ENCODE measurements at places on chromosomes 12 and 14. TPM values are rescaled to one million over a fixed set of nuclear protein-coding genes. Genes with fewer than 3 reads are reported as not detected.

The OTX2 gene
- total RNA-seq, result 193 TPM

The IFNG-AS1 gene
- total RNA-seq, result not detected

The HOXC12 gene
- total RNA-seq, result not detected

The E2F7 gene
- 24.5 TPM for total RNA-seq

The KCNC2 gene
- total RNA-seq, result not detected

The SMIM41 gene
- total RNA-seq, result not detected

The POLE2 gene
- total RNA-seq, result 25.7 TPM

The GDF3 gene
- total RNA-seq, result 9.1 TPM

The CARMIL3 gene
- 5.8 TPM for total RNA-seq

- no peak for DNase-seq
- H3K27ac ChIP-seq, result no peak overlapping the region
- H3K4me1 ChIP-seq, result no peaks in the 10 kb centered on the region
- peak overlapping the region; percentile 19 for H3K4me3 ChIP-seq
Measured at GRCh38 chr14:70722418-70722817, 80.7 kb downstream of the TTC9 start.

DNA sequence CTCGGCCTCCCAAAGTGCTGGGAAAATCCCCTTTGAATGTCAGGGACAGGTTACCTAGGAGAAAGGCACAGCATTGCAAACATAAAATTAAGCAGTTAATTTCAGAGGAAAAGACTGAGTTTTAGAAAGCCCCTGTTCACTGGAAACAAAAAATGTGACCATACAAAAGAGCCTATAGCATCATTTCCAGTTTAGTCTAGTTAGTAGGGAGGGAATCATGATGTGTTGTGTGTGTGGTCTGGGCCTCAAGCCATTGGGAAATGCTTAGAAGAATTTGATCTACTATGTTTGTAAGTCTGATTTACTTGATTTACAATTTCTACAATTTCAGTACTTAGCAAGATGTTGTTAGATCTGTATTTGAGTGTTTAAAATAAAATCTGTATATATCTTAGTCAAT is 47.1 kb upstream of the RERG start:
- no peaks in the 10 kb centered on the region for H3K27me3 ChIP-seq
- H3K27ac ChIP-seq, result no peak overlapping the region
- H3K4me1 ChIP-seq, result no peaks in the 10 kb centered on the region
- no peaks in the 10 kb centered on the region for H3K36me3 ChIP-seq
- no peak overlapping the region for H3K4me3 ChIP-seq

DNA sequence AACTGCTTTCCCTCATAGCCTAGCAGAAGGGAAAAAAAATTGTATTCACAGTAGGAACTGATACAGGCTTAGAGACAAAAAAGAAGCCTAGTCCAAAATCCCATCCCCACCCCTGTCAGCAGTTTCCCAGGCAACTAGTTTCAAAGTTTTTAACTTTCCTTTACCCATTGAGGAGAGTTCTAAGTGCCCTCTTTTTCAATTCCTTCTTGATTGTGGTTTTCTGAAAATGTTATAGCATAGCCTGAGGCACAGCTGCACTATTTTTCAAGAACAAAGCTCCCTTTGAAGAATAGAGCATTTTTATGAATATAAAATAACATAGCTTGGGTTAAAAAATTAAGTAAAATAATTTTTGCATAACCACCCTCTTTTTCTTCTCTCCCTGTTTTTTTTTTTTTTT is 81.6 kb downstream of the IPO8 start:
- H3K4me1 ChIP-seq, result no peaks in the 10 kb centered on the region
- no peaks in the 10 kb centered on the region for H3K27me3 ChIP-seq
- no peak overlapping the region for H3K27ac ChIP-seq
- H3K4me3 ChIP-seq, result no peak overlapping the region
- 0 out of 2 replicates have a peak, but pooled peaks cover 3% of the 10 kb centered on the region for H3K36me3 ChIP-seq
- no peak for DNase-seq

DNA sequence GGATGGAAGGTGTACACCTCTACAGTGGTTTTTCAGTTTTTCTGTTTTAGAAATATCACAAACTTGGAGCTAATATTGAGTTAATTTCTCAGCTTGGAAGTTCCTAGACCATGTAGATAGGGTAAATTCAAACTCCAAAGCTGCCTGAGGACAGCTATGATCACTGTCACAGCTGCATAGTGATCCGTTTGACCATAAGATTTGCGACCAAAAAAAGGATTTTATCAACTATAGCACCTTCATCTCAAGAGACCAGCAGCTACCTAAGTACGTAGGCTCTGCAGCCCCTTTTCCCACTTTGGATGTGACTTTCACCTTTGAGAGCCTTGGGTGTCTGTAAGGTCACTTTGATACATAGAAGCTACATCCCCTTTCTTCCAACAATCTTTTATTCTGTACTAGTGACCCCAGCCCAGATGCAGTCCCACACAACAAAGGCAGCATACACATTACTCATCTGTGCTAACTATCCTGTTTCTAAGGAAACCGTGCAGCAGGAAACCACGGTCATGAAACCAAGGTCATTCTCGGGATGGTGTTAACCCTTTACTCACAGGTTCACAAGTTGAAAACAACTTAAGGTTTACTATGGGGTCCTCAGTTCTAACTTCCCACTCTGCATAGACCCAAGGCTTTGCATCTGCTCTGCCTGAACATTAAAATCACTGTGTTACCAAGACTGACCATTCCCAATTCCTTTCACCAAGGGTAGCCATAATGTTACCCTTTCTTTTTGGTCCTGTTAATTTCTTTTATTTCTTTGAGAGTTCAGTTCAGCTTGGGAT is 75.4 kb downstream of the IFT81 start:
- no peaks in the 10 kb centered on the region for H3K27me3 ChIP-seq
- DNase-seq, result peak; percentile 49

DNA sequence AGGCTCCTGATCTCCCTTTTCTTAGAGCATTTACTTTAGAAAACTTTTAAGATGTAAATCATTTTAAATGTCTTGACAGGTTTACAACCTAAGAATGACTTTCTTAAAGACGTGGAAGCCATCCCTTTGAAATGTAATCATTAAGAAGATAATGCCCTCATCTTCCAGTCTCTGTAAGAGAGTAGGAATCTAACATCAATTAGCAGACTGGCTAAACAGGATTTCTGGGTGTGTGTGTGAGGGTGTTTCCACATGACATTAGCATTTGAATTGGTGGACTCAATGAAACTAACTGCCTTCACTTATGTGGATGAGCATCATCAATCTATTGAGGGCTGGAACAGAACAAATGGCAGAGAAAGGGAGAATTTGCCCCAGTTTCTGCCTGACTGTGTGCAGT is 329.5 kb downstream of the RPL10L start:
- peak; percentile 53 for DNase-seq
- no peak overlapping the region for H3K4me3 ChIP-seq
- H3K4me1 ChIP-seq, result peaks cover 8% of the 10 kb centered on the region
- H3K27me3 ChIP-seq, result peaks cover 4% of the 10 kb centered on the region
- H3K27ac ChIP-seq, result no peak overlapping the region

GRCh38 chr14:93744876-93745275 is 43.4 kb downstream of the PRIMA1 start:
- H3K4me3 ChIP-seq, result no peak overlapping the region
- no peak for DNase-seq
- no peak overlapping the region for H3K27ac ChIP-seq
- H3K27me3 ChIP-seq, result no peaks in the 10 kb centered on the region
- no peaks in the 10 kb centered on the region for H3K4me1 ChIP-seq

GRCh38 chr12:47249719-47250357 is 170.1 kb upstream of the AMIGO2 start:
- DNase-seq, result no peak
- no peak overlapping the region for H3K27ac ChIP-seq
- H3K27me3 ChIP-seq, result no peaks in the 10 kb centered on the region

DNA sequence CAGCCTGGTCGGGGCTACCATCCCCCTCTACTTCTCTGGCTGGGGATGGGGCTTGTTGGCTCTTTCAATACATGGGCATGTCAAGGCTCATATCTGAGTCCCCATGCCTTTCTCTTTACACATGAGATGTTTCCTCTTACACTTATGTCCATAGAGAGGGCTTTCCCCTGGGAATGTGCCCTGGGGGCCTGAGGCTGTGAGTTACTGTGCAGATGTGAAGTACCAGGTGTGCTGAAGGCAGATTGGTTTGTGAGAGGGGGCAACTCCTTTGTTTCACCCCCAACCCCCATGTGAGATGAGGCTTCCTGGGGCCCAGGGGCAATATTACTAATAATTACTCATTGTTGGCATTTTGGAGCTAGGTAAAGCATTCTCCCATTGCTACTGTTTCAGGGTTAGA is 32.8 kb downstream of the NRXN3 start:
- H3K27me3 ChIP-seq, result no peaks in the 10 kb centered on the region
- H3K4me1 ChIP-seq, result no peaks in the 10 kb centered on the region
- no peaks in the 10 kb centered on the region for H3K36me3 ChIP-seq
- no peak overlapping the region for H3K4me3 ChIP-seq
- no peak for DNase-seq

GRCh38 chr12:66902020-66902419 is 223.1 kb upstream of the GRIP1 start:
- no peaks in the 10 kb centered on the region for H3K27me3 ChIP-seq
- no peak overlapping the region for H3K4me3 ChIP-seq
- no peak for DNase-seq
- H3K27ac ChIP-seq, result no peak overlapping the region
- H3K36me3 ChIP-seq, result no peaks in the 10 kb centered on the region
- H3K4me1 ChIP-seq, result peaks cover 4% of the 10 kb centered on the region

DNA sequence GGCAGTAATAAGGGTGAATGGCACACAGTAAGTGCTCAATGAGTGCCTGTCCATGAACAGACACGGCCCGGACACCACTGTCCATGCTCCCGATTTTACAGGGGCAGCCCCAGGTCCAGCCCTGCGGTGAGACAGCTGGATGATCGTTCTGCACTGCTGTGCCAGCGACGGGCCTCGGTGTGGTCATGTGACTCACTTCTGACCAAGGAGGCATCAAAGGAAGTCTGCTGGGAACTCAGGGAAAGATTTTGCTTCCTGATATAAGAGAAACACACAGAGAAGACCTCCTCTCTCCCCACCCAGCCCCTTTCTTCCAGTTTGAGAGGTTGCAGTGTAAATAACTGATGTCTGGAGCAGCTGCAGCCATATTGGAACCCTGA is 126.6 kb downstream of the SCARB1 start:
- no peak overlapping the region for H3K4me3 ChIP-seq
- no peaks in the 10 kb centered on the region for H3K27me3 ChIP-seq
- no peak overlapping the region for H3K27ac ChIP-seq
- H3K4me1 ChIP-seq, result no peaks in the 10 kb centered on the region

DNA sequence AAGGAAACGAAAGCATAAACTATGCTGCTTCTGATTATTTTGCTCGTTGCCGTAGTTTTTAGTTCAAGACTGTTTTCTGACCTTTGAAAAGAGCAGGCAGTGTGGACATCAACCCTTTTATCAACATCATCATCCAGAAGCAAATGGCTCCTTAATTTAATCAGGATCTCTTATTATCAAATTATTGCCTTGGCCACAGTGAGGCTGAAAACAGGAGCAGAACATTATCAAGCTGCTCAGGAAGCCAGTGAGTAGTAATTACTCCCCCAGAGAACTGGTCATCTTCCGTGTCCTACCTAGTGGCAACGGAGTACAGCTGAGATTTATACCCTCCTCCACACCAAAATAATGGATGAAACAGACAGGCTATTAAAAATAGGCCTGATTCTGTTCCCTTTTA is 2.2 kb upstream of the DIABLO start:
- no peak for DNase-seq
- H3K4me3 ChIP-seq, result no peak overlapping the region
- H3K36me3 ChIP-seq, result peaks cover 21% of the 10 kb centered on the region
- H3K27ac ChIP-seq, result no peak overlapping the region

DNA sequence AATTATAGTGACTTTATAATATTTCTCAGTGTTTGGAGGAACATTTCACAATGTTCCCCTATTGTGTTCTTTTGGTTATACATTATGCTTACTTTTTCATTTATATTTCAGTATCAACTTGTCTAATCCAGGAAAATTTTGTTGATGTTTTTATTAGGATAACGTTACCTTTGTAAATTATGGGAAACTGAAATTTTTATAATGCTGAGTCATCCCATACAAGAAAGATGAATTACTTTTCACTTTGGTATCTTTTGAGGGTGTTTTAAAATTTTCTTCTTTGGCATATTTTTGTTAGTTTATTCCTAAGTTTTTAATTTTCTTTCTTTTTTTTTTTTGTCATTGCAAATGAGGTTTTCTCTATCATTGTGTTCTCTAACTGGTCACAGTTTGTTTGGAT is 542.7 kb downstream of the SLC16A7 start:
- H3K27me3 ChIP-seq, result no peaks in the 10 kb centered on the region
- no peak for DNase-seq
- no peaks in the 10 kb centered on the region for H3K36me3 ChIP-seq
- no peak overlapping the region for H3K4me3 ChIP-seq
- H3K27ac ChIP-seq, result no peak overlapping the region

GRCh38 chr12:57756406-57757341 is 1.8 kb downstream of the MARCHF9 start:
- peak; percentile 89 for DNase-seq
- H3K4me1 ChIP-seq, result 0 out of 2 replicates have a peak, but pooled peaks cover 2% of the 10 kb centered on the region
- H3K4me3 ChIP-seq, result peak overlapping the region; percentile 78

DNA sequence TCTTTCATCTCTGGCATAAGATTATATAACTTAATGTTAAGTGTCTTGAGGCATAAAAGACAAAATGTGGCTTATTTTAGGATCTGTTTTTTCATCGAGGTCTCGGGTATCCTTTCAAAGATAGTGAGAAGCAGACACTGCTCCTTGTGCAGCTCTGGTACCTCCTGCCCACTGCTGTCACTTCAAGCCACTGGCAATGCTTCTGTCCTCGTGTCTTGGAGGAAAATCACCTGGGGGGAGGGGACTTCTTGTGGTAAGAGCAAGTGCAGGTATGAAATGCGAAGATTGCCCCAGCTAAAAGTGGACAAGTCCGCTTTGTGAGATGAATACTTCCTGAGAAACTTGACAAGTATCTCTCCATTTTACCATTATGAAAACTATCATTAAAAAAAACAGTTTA is 37.8 kb upstream of the DYNC1H1 start:
- H3K4me1 ChIP-seq, result no peaks in the 10 kb centered on the region
- no peaks in the 10 kb centered on the region for H3K27me3 ChIP-seq
- no peak overlapping the region for H3K4me3 ChIP-seq

DNA sequence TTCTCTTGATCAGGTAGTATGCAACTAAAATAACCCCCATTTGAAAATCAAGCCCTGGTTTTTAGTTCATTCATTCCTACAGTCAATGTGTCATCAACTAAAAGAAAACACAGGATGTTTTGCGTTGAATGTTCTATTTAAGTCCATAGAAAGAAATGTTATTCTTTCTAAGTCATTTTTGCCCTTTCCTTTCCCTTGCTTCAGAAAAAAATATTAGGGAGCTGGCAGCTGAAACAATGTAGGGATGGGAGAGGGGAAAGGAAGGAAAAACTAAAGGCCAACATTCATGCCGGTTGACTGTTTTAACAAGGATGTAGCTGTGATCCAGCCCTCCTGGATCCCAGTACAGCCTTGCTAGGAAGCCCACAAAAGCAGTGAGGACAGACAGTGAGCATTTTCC is 155.1 kb downstream of the BTG1 start:
- no peak overlapping the region for H3K4me3 ChIP-seq
- H3K27me3 ChIP-seq, result no peaks in the 10 kb centered on the region
- no peak overlapping the region for H3K27ac ChIP-seq
- DNase-seq, result no peak
- H3K4me1 ChIP-seq, result no peaks in the 10 kb centered on the region
